ENCODE measurements at places on chromosomes 12 and 14. TPM values are rescaled to one million over a fixed set of nuclear protein-coding genes. Genes with fewer than 3 reads are reported as not detected.

PTPRR gene
- total RNA-seq: not detected

IAPP gene
- total RNA-seq: not detected

ARHGAP9 gene
- 64.6 TPM for total RNA-seq

MUCL1 gene
- total RNA-seq: 1.2 TPM

KLRD1 gene
- total RNA-seq: 7.2 TPM

SLC38A4 gene
- total RNA-seq: 0.25 TPM

FANCM gene
- total RNA-seq: 12.9 TPM

ZFYVE21 gene
- 19.1 TPM for total RNA-seq
